Fibroblast of skin of scalp (primary cell): ENCODE measurements at places on chromosomes 2 and 18.

DNA sequence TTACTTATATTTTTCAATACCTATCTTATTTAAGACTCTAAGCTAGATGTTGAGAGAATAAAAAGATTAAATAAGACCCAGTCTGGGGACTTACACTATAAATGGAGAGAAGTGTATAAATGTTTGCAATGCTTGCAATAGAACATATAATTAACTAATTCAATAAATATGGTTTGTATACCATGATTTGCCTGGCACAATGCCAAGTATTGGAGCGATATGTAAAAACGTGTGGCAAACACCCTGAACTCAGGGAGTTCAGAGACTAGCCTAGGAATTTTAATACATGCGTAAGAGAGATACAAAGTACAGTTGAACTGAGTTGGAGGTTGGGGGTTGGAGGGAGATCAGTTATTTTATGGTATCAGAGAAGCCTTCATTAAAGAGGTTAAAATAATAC is 251.8 kb upstream of the DDX18 start:
- no peak for DNase-seq

- peak; percentile 22 for DNase-seq
Measured at GRCh38 chr2:164620873-164621763, at the start of gene GRB14. Gene GRB14 (minus strand): TSS chr2:164621482. CDS start chr2:164621309, 173 bp downstream.

DNA sequence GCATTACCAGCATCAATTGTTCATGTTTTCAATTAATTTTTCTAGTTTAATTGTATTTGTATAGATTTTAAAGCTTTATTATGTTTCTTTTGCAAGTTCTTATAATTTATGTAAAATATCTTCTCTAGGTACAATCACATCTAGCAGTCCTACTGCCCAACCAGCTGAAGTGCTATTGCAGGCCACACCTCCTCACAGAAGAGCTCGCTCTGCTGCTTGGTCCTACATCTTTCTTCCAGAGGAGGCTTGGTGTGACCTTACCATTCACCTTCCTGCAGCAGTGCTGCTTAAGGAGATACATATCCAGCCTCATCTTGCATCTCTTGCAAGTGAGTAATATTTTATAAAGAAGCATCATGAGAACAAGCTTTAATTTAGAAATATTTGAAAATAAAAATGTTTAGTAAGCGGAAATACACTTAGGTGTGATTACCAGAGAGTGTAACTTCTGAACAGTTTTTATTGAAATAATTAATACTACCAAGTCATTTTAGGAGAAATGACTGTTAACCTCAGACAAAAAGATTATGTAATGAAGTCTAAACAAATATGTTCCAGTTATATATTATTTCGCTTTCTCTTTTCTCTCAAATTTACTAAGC is 122.9 kb upstream of the TTC27 start:
- DNase-seq: no peak

DNA sequence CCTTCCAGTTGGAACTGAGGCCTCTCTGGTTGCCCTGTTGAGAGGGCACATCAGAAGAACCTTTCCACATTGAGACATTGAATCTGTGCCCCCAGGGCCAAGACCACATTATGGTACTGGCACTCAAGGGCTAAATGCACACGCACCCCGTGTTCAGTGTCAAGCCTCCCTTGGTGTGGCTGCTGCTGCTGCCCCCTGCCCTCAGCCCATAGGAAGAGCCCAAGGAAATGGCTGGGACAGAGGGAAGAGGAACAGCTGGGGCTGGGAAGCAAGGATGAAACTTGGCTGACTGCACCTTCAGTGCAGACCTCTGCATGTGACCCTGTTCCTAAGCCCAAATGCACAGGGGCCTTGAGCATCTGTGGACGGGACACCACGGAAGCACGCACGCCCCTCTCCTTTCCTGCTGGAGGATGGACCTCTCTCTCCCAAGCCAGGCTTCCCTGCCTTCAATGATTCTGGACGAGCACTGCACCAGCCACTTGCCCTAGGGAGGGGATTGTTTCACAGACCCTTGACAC is 40.2 kb downstream of the NIFK start:
- DNase-seq: no peak

DNA sequence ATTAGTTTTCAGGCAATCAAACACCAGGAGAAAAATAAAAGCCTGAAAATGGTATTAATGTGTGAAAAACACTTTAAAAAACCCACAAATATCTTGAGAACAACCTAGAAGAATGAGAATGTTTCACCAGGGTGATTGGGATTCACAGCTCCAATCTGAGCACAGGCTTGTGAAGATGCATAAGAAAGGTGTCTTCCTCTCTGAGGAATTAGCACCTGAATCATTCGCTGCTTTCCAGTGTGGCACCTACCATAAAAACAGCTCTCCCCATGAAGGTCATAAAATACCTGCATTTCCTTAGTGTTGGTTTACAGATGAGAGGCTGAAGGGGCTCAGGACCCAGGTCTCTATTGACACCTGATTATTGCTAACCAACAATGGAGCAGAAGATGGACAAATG is 499.7 kb upstream of the KLHL29 start:
- DNase-seq: no peak

DNA sequence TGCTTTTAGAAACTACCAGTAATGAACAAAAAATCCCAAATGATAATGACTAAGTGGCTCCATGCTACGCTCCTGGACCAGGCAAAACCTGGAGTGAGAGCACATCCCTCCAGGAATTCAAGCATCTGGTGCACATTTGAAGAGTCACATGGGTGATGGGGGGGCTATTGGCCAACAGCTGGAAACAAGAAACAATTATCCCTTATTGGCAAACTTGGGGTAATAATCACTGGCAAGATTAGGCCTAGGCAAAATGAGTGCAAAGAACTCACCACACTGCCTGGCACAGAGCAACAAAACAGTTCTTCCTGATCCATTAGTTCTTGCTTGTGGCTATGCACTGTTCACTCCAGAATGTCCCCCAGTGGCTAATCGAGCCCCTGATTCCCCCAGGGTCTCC is 66.1 kb downstream of the GYPC start:
- no peak for DNase-seq

DNA sequence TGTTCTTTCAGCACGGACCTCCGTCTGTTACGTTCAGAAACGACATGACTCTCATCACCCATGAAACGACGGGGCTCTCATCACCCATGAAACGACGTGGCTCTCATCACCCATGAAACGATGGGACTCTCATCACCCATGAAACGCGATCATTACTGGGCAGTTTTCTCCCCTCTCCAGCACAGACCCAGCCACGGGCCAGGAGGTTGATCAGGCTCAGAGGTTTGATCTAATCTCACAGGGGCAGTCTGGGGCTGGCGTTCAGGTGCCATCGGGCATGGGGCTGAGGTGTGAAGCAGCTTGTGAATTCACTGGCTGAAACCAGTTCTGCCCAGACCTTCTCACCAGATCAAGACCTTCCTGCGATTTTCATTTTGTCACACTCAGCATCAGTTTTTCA is 296.4 kb downstream of the NDUFA10 start:
- DNase-seq: no peak
